ENCODE measurements at places on chromosomes 13 and 19.
A peak's percentile ranks its signal among the peaks of the same experiment; 100 is the strongest.

DNA sequence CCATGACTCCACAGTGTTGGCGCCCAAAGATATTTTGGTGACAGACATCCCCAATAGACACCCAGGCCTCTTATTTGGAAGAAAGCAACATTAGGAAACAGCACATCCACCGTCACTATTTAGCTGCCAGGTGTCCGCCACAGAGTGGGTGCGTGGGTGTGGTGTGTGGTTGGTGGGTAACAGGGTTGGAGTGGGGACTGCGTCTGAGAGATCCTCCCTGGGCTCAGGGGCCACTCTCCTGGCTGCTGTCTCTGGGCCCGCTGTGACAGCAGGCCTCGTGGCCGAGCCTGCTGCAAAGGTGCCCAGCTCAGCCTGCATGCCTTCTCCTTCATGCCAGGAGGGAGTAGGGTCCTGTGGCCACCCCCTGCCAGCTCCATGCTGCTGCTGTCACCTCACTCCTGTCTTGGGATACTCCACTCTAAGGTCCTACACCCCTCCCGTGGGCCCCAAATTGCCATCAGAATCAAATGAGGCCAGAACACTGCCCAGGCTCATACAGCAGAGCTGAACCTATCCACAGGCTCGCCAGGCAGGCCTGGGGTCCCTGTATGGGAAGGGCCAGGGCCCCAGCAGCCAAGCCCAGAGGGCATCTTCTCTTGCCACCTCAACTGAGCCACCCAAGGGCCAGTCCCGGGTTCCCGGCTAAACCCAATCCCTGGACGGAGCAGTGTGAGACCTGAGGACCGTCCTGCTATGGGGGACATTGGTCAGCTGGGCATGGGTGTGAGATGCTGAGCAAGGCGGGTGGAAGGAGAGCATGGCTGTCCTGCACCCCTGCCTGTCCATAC lies 24.7 kb upstream of the TIMM44 start:
- no peak for DNase-seq

GRCh38 chr19:16363133-16363851 lies 38.7 kb downstream of the KLF2 start:
- no peak for DNase-seq

DNA sequence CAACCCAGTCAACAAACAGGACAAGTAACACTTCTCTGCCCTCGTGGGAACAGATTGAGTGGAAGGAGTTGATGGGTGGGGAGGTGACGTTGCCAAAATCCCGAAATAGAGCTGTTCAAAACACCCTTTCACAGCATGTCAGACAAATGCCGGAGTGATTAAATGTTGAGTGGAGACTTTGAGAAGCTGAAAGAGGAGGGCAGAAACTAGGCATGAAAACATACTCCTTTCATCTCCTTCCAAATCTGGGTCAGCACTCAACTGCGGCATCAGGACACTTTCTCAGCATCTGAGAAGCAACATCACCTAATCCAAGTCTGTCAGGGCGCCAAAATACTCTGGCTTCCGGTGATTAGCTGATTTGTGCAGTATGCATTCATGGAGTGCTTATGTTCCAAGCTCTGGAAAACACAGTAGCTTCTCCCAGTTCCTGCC lies 51.5 kb upstream of the MRI1 start:
- DNase-seq, result no peak

DNA sequence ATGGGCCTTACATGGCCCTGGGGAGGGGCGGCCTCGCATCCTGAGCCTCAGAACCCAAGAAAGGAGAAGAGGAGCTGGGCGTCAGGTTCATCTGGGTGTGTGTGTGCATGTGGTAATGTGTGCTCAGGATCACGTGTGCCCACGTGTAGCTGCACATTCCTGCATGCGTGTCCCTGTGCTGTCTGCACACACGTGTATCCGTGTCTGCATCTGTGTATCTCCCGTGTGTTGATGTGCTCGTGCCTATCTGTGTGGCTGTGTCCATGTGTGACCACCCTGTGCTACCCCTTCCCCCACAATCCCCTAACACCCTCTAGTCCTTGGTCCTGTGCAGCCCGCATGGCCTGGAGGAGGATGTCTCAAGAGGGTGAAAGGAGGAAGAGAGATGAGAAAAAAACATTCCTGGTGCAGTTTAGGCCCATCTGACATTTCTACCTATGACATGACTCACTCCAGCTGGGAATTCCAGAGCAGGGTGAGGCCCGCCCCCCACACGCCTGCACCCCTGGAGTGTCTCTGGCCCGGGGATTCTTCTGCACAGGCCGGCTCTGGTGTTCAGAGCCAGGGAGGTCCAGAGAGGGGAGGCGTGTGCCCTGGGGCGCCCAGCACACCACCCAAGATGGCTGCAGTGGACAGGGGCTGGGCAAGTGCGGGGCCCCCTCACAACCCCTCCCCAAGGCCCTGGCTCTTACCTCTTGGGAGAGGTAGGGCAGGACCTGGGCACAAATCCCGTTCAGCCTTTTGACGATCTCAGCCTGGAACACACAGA lies 7.1 kb downstream of the TLE5 start:
- no peak for DNase-seq

- peak; percentile 7 for DNase-seq
Measured at GRCh38 chr19:58021541-58022282, 12.1 kb upstream of the ZSCAN1 start.

DNA sequence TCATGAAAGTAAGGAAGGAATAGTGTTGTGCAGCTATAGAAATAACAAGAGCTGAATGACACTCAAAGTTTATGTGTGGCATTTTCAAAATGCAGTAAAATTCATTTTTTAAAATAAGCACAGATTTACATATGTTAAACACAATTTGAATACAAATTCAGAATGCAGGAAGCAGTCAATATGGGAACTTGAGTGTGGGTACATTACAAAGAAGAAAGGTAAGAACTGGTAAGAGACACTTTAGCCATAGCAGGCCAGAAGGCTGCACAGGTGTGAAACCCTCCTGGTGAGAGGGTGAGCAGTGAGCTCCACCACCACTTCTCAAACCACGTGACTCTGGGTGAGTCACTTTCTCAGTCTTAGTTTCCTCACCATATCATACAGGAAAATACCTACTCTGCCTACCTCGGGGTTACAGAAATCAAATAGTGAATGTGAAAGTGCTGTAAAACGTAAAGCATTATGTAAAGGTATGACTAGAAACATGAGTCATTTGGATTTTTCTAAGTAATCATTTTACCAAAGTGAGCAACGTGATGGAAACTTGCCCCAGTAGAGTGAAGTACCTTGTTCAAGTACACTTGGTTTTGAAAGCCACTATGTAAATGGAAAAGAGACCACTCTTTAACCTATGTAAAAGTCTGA lies 40.5 kb downstream of the USP12 start:
- no peak for DNase-seq

DNA sequence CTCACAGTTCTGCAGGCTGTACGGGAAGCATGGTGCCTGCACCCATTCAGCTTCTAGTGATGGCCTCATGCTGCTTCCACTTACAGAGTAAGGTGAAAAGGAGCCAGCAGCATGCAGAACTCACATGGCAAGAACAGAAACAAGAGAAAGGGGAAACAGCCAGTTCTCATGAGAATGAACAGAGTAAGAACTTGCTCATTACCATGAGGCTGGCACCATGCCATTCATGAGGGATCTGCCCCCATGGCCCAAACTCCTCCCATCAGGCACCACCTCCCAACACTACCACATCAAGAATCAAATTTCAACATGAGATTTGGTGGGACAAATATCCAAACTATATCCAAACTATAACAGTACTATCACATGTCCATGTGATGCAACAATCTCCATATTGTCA lies 72.1 kb downstream of the KATNAL1 start:
- no peak for DNase-seq

GRCh38 chr13:66803808-66804456 lies 426.2 kb downstream of the PCDH9 start:
- no peak for DNase-seq

GRCh38 chr13:73482556-73482955 lies 423.8 kb downstream of the KLF5 start:
- DNase-seq, result no peak

DNA sequence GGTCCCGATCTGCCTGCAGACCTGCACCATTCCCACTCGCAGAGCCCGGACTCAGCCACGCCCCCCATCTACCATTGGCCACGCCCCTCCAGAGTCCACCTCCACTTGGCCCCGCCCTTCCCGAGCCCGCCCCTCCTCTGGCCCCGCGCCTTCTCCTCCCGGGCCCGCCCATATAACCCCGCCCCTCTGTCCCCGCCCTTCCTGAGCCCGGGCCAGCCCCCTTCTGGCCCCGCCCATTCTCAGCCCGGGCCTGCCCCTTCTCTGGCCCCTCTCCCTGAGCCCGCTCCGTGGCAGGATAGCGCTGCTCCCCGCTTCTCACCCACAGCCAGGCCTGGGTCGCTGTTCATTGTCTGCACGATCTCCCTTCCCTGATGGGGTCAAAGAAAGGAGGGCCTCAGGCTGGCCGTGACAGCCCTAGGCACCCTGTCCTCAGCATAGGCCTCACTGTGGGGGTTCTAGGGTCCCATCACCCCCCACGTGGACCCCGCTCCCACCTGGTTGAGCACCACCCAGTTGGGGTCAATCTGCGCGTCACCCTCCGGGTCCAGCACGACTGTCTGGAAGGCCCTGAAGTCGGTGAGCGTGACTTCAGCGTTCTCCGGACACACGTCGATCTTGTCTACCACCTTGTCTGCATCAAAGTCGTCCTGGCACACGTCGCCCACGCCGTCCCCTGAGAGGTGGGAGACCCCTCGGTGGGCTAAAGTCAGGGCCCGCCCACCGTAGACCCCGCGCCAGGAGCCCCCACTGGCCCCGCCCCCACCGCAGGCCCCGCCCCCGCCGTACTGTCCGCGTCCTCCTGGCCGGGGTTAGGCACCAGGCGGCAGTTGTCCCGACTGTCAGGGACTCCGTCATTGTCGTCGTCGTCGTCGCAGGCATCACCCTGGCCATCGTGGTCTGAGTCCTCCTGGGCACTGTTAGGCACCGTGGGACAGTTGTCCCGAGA lies 5.7 kb downstream of the COMP start:
- DNase-seq, result no peak

GRCh38 chr13:53460796-53461195 lies 432.2 kb downstream of the OLFM4 start:
- no peak for DNase-seq

DNA sequence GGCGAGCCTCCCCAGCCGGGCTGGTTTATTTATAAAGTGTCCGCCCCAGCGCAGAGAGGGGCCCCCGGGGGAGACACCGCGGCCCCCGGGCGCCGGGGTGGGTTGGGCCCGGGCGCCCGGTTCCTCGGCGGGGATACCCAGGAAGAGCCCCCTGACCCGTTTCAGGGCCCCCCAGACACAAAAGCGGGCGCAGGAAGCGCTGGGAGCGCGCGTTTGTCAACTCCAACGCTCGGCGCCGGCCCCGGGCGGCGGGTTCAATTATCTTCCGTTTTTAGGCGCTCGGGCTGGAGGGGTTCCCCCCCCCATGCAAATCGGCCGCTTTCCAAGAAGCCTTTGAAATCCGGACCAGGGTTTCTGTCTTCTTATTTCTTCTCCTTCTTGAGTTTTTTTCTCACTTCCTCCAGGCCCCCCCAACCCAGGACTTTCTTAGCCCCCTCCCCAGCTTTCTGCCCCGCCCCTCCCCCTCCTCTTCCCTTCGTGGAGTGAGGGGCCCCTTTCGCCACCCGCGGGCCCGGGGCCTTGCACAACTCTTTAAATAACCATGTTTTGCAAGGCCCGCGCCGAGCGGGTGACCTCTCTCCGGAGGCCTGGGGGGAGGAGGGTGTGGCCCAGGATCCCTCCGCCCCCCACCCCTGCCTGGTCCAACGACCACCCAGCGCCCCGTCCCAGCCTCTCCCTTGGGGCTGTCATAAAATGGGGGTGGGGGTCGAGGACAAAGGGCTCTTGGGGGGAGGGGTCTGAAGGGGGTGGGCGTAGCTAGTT lies 935 bp downstream of the ARID3A start:
- DNase-seq, result no peak

DNA sequence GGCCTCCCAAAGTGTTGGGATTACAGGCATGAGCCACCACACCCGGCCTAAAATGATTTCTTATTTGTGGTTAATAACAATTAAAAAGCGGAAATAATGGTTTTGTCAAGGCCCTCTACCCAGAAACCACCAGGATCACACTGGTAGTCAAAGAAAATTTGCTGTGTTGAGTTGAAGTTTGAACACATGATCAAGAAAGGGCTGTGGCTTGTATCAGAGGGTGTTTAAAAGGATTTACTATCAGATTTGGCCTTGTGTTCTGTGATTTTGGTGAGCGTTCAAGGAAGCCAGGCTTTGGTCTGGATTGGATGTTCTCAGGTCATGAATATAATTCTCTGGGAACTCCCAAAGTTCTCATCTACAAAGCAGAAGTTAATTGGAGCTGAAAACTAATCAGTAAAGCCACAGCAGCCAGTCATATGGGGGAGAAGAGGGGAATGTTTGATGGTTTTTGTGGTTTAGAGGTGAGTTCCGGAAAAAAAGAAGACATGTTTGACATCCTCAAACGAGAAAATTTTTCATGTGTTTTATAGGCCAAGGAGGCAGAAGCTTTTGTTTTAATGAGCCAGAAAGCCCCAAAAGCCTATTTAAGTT lies 10.6 kb upstream of the ZNF556 start:
- no peak for DNase-seq

GRCh38 chr19:47376589-47377144 lies 27.6 kb downstream of the DHX34 start:
- DNase-seq, result no peak

DNA sequence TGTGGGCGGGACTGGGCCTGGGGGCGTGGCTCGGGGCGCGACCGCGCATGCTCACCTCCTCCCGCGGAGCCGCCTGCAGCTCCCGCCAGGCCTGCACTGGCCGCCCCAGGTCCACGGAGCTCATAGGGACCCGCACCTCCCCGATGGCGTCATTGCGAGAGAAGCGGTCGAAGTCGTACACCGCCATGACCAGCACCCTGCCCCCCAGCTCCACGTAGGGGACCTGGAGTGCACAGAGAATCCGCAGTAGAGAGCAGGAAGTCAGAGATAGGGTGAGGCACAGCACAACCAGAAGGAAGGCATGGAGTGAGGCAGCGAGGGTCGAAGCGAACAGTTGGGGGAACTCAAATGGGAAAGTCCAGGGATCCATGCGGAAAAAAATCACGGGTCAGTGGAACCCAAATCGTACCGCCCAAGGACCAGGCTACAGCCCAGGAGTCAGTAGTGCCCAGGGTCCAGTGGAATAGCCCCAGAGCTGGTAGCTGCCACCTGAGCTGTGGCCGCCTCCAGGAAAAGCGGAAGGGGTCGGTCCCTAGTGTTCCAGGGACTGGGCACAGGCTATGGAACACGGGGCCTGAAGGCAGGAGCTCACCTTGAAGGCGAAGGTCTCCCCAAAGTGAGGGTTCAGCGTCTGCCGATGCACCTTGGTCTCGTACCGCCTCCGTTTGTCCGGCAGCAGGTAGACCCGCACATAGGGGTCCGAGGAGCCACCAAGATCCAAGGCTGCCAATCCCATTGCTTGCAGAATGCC lies 4.8 kb downstream of the SYT5 start:
- DNase-seq, result peak; percentile 13
